ENCODE measurements at places on chromosomes 1 and 21. TPM values are rescaled to one million over a fixed set of nuclear protein-coding genes. Genes with fewer than 3 reads are reported as not detected.

GRCh38 chr1:58287894-58288623, 258.5 kb downstream of the OMA1 start:
- H3K27me3 ChIP-seq = no peaks in the 10 kb centered on the region
- no peak for DNase-seq
- H3K4me3 ChIP-seq = no peak overlapping the region
- H3K4me1 ChIP-seq = no peaks in the 10 kb centered on the region
- no peaks in the 10 kb centered on the region for H3K36me3 ChIP-seq
- H3K27ac ChIP-seq = no peak overlapping the region

GRCh38 chr1:24778141-24778540, 32.9 kb downstream of the CLIC4 start:
- H3K27ac ChIP-seq = no peak overlapping the region
- H3K4me1 ChIP-seq = no peaks in the 10 kb centered on the region
- no peak overlapping the region for H3K4me3 ChIP-seq

GRCh38 chr1:169527451-169528214, 41.9 kb upstream of the SLC19A2 start:
- H3K27me3 ChIP-seq = no peaks in the 10 kb centered on the region
- H3K27ac ChIP-seq = no peak overlapping the region
- H3K36me3 ChIP-seq = no peaks in the 10 kb centered on the region
- DNase-seq = no peak

- no peak overlapping the region for H3K27ac ChIP-seq
- H3K27me3 ChIP-seq = no peaks in the 10 kb centered on the region
- no peak for DNase-seq
- no peaks in the 10 kb centered on the region for H3K36me3 ChIP-seq
- H3K4me3 ChIP-seq = no peak overlapping the region
Measured at GRCh38 chr1:197519741-197520334, 251.8 kb downstream of the CRB1 start.

- no peak for DNase-seq
- no peaks in the 10 kb centered on the region for H3K27me3 ChIP-seq
- no peak overlapping the region for H3K4me3 ChIP-seq
- no peaks in the 10 kb centered on the region for H3K4me1 ChIP-seq
- no peaks in the 10 kb centered on the region for H3K36me3 ChIP-seq
Measured at GRCh38 chr1:73800376-73800775, 397.6 kb downstream of the LRRIQ3 start.

DNA sequence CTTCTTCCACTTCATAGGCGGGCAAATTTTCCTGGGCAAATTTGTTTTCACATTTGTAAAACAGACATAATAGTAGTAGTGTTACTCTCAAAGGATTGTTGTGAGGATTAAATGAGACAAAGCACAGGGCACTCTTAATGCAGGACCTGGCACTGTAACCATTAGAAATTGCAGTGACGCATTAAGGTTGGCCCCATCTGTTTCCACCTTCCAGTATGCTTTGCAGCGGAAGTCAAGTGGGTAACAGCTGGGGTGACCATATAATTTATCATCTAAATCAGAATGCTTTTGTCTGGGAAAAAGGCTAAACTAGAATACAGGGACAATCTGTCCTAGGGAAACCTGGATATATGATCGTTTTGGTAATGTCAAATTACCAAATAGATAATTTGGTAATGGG, 132.5 kb upstream of the CACHD1 start:
- no peaks in the 10 kb centered on the region for H3K27me3 ChIP-seq
- peak overlapping the region; percentile 25 for H3K27ac ChIP-seq
- DNase-seq = peak; percentile 46
- H3K4me3 ChIP-seq = no peak overlapping the region
- peaks cover 9% of the 10 kb centered on the region for H3K4me1 ChIP-seq

- H3K36me3 ChIP-seq = no peaks in the 10 kb centered on the region
- H3K27ac ChIP-seq = no peak overlapping the region
- H3K27me3 ChIP-seq = no peaks in the 10 kb centered on the region
- DNase-seq = no peak
- no peak overlapping the region for H3K4me3 ChIP-seq
- H3K4me1 ChIP-seq = peaks cover 4% of the 10 kb centered on the region
Measured at GRCh38 chr21:27586986-27587385, 620.1 kb upstream of the ADAMTS5 start.

DNA sequence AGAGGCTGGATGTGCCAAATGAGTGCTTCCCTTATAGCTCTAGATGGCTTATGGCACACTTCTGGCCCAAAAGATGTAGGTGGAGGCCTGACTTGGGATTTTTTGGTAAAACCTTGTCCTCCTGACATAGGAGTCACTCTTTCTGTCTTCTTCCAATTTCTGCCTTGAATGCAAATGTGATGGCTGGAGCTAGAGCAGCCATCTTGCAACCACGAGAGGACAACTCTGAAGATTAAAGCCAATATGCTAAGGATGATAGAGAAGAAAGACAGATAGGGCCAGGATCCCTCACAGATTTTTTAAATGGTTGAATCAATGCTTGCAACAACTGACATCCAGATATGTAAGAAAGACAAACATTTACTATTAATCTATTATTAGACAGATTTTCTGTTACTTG, 8.5 kb upstream of the GPR137B start:
- no peaks in the 10 kb centered on the region for H3K36me3 ChIP-seq
- DNase-seq = no peak
- H3K27me3 ChIP-seq = peaks cover 12% of the 10 kb centered on the region
- peaks cover 2% of the 10 kb centered on the region for H3K4me1 ChIP-seq
- no peak overlapping the region for H3K4me3 ChIP-seq

- H3K27ac ChIP-seq = no peak overlapping the region
- no peaks in the 10 kb centered on the region for H3K27me3 ChIP-seq
- DNase-seq = no peak
- peaks cover 6% of the 10 kb centered on the region for H3K4me1 ChIP-seq
- H3K36me3 ChIP-seq = peaks cover 27% of the 10 kb centered on the region
Measured at GRCh38 chr1:110007046-110007830, 22.7 kb downstream of the AHCYL1 start.

DNA sequence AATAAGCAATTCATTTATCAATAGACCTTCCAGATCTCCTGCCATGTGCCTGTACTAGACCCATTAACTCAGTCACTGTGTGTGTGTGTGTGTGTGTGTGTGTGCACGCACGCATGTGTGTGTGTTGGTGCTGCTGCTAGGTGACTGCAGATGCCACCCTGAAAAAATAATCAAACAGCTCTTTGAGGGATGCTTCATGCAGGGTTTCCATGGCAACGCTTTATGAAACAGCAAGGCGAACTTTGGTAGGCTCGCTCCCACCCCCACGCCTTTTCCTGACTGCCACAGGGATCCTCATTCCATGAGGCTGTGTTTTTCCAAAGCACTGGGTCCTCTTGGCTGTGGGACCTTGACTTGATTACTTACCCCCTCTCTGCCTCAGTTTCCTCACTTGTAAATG, 94.0 kb downstream of the HMGB4 start:
- H3K27ac ChIP-seq = no peak overlapping the region
- H3K4me3 ChIP-seq = no peak overlapping the region
- no peaks in the 10 kb centered on the region for H3K27me3 ChIP-seq
- DNase-seq = no peak
- no peaks in the 10 kb centered on the region for H3K36me3 ChIP-seq
- no peaks in the 10 kb centered on the region for H3K4me1 ChIP-seq

DNA sequence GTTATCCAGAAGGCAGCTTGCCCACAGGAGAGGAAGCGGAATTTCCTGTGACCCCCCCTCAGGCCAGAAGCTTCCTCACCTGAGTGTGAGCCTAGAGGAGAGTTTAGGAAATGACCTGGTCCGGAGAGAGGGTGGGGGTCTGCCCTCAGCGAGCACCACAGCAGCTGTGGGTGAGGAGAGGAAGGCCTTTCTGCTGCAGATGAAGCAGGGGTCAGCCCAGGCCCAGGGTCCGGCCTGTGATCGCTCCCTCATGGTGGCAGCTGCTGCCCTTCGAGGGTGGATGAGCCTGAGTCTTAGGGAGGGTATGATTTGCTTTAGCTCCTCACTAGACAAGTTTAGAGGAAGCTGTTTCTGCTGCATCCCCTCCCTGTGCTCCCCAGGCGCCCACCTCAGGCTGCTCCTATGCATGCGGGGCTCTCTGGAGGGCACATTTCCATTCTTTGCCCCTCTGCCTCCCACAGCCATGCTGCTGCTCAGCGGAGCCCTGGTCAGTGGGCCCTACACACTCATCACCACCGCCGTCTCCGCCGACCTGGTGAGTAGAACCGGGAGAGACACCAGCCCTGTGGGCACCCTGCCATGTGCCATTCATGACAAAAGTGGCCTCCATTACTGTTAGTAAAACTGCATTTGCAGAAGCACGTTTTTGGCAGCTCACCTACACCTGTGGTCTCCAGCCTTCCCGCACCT, 53.0 kb downstream of the SLC37A1 start:
- H3K27ac ChIP-seq = no peak overlapping the region
- DNase-seq = no peak
- H3K4me3 ChIP-seq = no peak overlapping the region
- H3K36me3 ChIP-seq = peaks cover 2% of the 10 kb centered on the region

DNA sequence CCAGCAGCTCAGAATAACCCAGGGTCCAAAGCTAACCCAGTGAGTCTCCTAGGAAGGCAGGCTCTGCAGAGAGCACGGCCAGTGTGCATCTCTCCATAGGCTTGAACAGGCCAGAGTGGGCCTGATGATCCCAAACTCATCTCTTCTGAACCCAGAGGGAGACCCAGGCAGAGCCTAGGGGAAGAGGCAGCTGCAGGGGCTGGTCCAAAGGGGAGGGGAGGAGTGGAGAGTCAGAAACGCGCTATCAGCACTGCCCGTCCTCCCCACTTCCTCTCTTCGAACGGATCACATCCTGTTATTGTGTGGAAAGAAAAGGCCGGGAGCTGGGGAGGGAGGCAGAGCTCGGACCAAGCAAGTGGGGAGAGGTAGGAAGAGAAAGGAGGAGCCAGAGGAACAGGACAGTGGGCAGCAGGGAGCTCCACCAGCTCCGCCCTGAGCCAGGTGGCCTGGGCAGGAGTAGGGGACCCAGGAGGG, 20.2 kb downstream of the TAL1 start:
- no peaks in the 10 kb centered on the region for H3K36me3 ChIP-seq
- peak; percentile 81 for DNase-seq
- no peak overlapping the region for H3K4me3 ChIP-seq
- H3K27ac ChIP-seq = peak overlapping the region; percentile 82
- peaks cover 15% of the 10 kb centered on the region for H3K4me1 ChIP-seq
- H3K27me3 ChIP-seq = peaks cover 35% of the 10 kb centered on the region

DNA sequence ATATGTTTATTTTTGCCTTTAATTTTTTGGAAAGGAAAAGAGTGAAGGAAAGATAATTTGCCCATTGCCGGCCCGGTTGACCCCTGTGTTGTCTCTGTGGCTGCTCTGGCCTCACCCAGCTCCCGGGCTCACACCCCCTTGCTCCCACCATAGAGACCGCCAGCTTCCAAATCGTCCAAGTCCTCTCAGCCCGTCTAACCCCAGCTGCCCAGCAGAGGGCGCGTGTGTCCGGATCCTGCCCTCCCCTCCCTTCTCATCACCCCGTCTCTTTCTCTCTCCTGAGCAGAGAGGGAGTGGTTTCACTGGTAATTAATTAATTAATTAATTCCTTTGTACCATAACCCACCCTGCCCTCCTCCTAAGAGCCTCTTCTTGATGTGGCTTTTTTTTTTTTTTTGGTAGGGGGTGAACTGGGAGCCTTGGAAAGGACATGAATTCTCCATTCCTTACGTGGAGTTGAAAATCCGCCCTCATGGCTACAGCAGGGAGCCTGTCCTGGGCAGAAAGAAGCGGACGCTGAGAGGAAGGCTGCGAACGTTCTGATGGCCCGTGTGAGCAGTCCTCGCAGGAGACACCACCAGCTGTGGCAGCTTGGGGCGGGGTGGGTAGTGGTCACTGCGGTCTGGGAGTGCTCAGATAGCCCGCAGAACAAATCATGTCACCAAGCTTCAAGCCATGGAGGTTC, 45.9 kb downstream of the KIAA0040 start:
- no peak overlapping the region for H3K27ac ChIP-seq
- no peaks in the 10 kb centered on the region for H3K36me3 ChIP-seq
- no peak overlapping the region for H3K4me3 ChIP-seq
- peak; percentile 63 for DNase-seq
- peaks cover 3% of the 10 kb centered on the region for H3K4me1 ChIP-seq

GRCh38 chr1:197331565-197331964, 63.5 kb downstream of the CRB1 start:
- DNase-seq = no peak
- H3K4me3 ChIP-seq = no peak overlapping the region
- H3K27ac ChIP-seq = no peak overlapping the region
- no peaks in the 10 kb centered on the region for H3K27me3 ChIP-seq
- no peaks in the 10 kb centered on the region for H3K4me1 ChIP-seq

DNA sequence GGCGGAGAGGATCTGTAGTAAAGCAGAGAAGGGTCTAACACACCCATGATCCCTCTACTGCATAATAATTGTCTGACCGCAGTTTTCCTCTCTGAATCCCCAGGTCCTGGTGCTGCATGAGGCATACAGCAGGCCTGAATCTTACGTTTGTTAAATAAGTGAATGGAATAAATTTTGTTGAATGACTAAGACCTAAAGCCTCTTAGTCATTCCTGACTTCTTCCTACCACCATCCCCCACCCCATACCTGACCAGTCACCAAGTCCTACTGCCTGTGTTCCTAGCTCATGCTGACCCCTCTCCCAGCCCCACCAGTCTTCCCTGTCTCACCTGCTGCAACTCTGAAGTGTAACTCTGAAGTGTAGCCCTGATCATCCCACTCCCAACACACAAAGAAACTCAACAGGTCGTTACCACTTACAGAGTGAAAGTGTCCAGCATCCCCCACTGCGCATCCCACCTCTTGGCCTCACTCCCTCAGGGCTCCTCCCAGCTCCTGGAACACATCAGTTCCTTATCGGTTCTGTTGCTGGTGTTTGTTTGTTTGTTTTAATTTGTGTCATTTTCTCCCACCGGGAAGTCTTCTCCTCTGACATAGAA, 9.7 kb downstream of the GJA5 start:
- no peak for DNase-seq
- H3K4me1 ChIP-seq = no peaks in the 10 kb centered on the region
- no peak overlapping the region for H3K27ac ChIP-seq
- H3K27me3 ChIP-seq = no peaks in the 10 kb centered on the region
- H3K36me3 ChIP-seq = no peaks in the 10 kb centered on the region

- H3K27me3 ChIP-seq = no peaks in the 10 kb centered on the region
- no peak for DNase-seq
- H3K27ac ChIP-seq = no peak overlapping the region
- H3K4me3 ChIP-seq = no peak overlapping the region
- peaks cover 2% of the 10 kb centered on the region for H3K4me1 ChIP-seq
- no peaks in the 10 kb centered on the region for H3K36me3 ChIP-seq
Measured at GRCh38 chr1:66302815-66303214, 231.1 kb upstream of the SGIP1 start.

GRCh38 chr1:41623736-41624135, 139.3 kb upstream of the EDN2 start:
- peaks cover 15% of the 10 kb centered on the region for H3K4me1 ChIP-seq
- H3K36me3 ChIP-seq = no peaks in the 10 kb centered on the region
- no peaks in the 10 kb centered on the region for H3K27me3 ChIP-seq

DNA sequence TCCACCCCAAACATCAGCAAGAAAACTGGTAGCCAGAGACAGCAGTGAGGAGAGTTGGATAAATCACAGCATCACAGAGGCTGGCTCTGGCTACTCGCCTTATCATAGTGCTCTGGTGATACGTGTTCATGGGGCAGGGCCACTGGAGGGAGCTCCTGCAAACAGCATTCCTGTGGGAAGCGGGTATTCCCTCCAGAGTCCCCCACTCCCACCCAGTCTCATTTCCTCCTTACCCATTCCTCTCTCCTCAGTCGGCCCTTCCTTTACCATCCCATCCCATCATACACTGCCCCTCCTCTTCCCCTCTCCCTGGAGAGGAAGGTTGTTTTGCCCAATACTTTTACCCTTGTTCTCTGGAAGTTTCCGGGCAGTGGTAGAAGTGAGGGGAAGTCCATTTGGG, 7.1 kb downstream of the NHLH2 start:
- H3K4me3 ChIP-seq = no peak overlapping the region
- H3K4me1 ChIP-seq = peaks cover 10% of the 10 kb centered on the region
- no peak overlapping the region for H3K27ac ChIP-seq

The PAQR6 gene
- 5.6 TPM for polyA plus RNA-seq

The DMBX1 gene
- polyA plus RNA-seq = 0.12 TPM

The PSEN2 gene
- polyA plus RNA-seq = 130 TPM

The PRAMEF27 gene
- not detected for polyA plus RNA-seq

The APCS gene
- polyA plus RNA-seq = not detected

The LRRC7 gene
- 15.6 TPM for polyA plus RNA-seq

The CRYAA gene
- not detected for polyA plus RNA-seq

All from muscle of leg (tissue), 16 donors.